Tibial nerve (tissue), 4 donors: ENCODE measurements at places on chromosomes 4 and X.

- no peak for DNase-seq
Measured at GRCh38 chr4:39029752-39030694, 2.2 kb downstream of the TMEM156 start.

- no peak for DNase-seq
Measured at GRCh38 chr4:2069161-2069971, 10.2 kb downstream of the NAT8L start.

GRCh38 chr4:10965196-10965595 is 280.6 kb upstream of the CLNK start:
- no peak for DNase-seq

DNA sequence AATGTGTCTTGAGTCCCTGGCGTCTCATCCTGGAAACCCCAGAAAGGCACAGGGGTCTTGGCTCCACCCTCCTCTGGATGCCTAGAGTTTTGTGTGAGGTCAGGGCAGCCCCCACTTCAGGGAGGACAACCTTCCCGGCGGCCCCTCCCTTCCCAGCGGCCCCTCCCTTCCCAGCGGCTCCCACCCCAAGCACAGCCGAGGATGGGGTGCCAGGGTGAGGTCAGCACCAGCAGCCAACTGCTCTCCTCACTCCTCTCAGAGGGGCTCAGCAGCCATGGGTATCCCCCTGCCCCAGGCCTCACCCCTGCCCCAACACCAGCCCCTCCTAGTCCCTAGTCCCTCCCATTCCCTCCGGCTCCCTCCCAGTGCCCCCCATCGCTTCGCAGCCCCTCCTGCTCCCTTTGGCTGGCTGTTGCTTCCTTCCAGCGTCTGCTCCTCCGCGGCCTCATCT is 17.4 kb downstream of the DGKQ start:
- no peak for DNase-seq

GRCh38 chr4:88675543-88675942 is 22.1 kb downstream of the NAP1L5 start:
- DNase-seq: no peak

- no peak for DNase-seq
Measured at GRCh38 chrX:16727637-16728036, 8.2 kb downstream of the SYAP1 start.

DNA sequence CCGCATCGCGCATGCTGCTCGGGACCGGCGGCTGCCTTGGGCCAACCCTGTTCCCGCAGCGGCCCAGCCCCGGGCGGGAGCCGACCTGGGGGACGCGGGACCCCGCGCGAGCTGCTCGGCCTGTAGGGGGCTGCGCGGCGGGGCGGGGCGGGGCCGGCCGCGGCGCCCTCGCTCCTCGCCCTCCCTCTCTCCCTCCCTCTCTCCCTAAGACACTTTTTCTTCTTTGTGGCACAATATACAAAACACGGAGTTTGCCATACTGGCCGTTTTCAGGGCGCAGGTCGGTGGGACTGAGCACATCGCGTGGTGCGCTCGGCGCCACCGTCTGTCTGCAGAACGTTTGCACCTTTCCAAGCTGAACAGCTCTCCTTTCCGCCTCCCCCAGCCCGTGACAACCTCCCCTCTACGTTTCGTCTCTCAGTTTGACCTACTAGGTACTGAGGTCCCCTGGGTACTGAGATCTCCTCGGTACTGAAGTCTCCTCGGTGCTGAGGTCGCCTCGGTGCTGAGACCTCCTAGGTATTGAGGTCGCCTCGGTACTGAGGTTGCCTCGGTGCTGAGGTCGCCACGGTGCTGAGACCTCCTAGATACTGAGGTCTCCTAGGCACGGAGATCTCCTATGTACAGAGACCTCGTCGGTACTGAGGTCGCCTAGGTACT is 261.1 kb upstream of the PLCXD1 start:
- no peak for DNase-seq

DNA sequence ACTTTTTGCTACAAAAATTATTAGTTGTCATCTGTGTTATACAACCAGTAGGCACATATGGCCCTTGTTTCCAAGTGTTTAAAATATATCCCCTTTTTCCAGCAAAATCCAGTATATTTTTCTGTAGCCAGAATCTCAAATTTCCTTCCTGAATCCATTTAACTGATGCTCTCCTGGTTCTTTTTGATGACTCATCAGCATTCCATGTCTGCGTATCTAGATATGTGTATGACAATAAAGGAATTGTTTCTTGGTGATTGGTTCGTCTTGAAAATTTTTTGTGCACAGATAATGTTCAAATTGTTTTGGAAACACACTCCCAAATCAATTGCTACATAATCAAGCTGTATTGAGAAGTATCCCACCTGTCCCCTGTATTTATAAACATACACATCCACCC is 98.3 kb downstream of the ITM2A start:
- no peak for DNase-seq

GRCh38 chr4:26273616-26273980 is 47.2 kb upstream of the RBPJ start:
- no peak for DNase-seq

- no peak for DNase-seq
Measured at GRCh38 chr4:105274090-105274489, 127.4 kb downstream of the TET2 start.

DNA sequence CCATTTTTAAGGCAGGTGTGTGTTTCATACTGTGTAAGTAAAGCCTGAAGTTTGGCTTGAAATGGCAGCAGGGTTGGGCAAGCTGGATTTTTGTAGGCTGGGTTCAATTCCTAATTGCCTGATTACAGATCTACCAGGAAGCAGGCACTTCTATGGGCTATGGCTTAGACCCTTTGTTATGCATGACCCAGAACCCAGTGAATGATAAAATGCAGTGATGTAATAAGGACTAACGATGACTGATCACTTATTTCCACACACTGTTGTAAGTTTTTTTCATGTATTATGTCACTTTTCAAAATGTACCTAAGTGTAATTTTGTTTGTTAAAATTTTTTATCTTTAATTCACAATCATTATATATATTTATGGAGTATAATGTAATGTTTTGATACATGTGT is 8.6 kb downstream of the LANCL3 start:
- no peak for DNase-seq

- DNase-seq: no peak
Measured at GRCh38 chr4:169677150-169677748, 56.9 kb downstream of the CLCN3 start.

DNA sequence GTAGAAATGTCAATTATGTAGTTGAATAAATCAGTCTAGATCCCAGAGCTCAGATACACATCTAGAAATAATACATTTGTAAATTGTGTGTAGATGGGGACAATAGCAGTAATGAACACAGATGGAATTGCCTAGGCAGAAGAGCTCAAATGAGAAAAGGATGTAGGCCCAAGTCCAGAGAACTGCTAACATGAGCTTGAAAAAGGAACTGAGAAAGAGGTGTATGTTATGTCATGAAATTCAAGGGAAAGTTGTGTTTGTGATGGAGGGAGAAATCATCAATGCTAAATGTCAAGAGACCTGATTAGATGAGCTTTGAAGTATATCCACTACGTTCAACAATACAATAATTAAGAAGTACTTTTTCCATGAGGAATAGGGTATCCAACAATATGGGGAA is 376.6 kb upstream of the ATOH1 start:
- DNase-seq: no peak
